ENCODE measurements at places on chromosomes 11 and 22. TPM values are rescaled to one million over a fixed set of nuclear protein-coding genes. Genes with fewer than 3 reads are reported as not detected.

The SLC35C1 gene
- total RNA-seq: 12.9 TPM

The TMEM151A gene
- under 0.01 TPM for total RNA-seq

The OR10AG1 gene
- total RNA-seq: not detected

The OR2AG1 gene
- total RNA-seq: not detected

The CCDC34 gene
- total RNA-seq: 3.1 TPM

The FGF4 gene
- total RNA-seq: not detected

The PANX3 gene
- not detected for total RNA-seq

The MDK gene
- total RNA-seq: 18.9 TPM

The ACTN3 gene
- total RNA-seq: 0.14 TPM
